ENCODE measurements at places on chromosomes 12 and 14.

GRCh38 chr14:51448831-51449670 lies 202.7 kb upstream of the FRMD6 start:
- H3K27me3 ChIP-seq: peaks cover 39% of the 10 kb centered on the region
- no peak overlapping the region for H3K27ac ChIP-seq
- no peak for DNase-seq
- no peaks in the 10 kb centered on the region for H3K36me3 ChIP-seq

GRCh38 chr12:124441443-124442194 lies 125.8 kb downstream of the NCOR2 start:
- no peak for DNase-seq
- no peak overlapping the region for H3K4me3 ChIP-seq
- peaks cover 18% of the 10 kb centered on the region for H3K4me1 ChIP-seq
- no peak overlapping the region for H3K27ac ChIP-seq
- peaks cover 22% of the 10 kb centered on the region for H3K36me3 ChIP-seq

DNA sequence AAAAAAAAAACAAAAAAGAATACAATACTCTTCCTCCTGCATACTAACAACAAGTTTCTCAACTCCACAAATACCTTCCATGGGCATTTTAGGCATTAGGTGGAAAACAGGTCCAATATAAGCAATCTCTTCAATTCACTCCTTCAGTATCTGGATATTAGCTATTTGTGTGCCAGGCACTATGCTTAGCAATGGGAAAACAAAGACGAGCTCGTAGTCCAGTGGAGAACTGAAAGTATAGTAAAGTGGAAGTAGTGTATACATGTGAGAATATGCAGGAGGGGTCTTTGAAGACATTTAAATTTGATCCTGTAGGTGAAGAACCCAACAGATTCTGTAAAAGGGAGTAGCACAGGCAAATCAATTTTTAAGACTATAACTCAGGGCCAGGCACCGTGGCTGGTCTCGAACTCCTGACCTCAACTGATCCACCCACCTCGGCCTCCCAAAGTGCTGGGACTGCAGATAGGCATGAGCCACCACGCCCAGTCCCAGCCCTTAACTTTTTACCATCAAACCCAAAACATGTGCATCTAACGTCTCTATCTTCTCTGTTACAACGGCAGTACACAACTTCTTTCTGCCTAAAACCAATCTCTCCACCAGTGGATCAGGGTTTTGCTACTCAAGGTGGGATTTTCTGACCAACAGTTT lies 10.6 kb downstream of the HECTD1 start:
- peaks cover 55% of the 10 kb centered on the region for H3K36me3 ChIP-seq
- H3K4me1 ChIP-seq: peaks cover 15% of the 10 kb centered on the region
- no peaks in the 10 kb centered on the region for H3K27me3 ChIP-seq
- H3K4me3 ChIP-seq: no peak overlapping the region

- no peak for DNase-seq
- no peaks in the 10 kb centered on the region for H3K27me3 ChIP-seq
- peaks cover 26% of the 10 kb centered on the region for H3K36me3 ChIP-seq
- H3K4me3 ChIP-seq: no peak overlapping the region
- H3K4me1 ChIP-seq: no peaks in the 10 kb centered on the region
Observed at GRCh38 chr14:95409477-95410272, 90.0 kb upstream of the CLMN start.

- H3K27me3 ChIP-seq: no peaks in the 10 kb centered on the region
- no peaks in the 10 kb centered on the region for H3K4me1 ChIP-seq
- no peaks in the 10 kb centered on the region for H3K36me3 ChIP-seq
Observed at GRCh38 chr12:84857525-84858208, 54.9 kb downstream of the SLC6A15 start.

All from effector memory CD8-positive, alpha-beta T cell (primary cell).